ENCODE measurements at places on chromosomes 3 and 15.

DNA sequence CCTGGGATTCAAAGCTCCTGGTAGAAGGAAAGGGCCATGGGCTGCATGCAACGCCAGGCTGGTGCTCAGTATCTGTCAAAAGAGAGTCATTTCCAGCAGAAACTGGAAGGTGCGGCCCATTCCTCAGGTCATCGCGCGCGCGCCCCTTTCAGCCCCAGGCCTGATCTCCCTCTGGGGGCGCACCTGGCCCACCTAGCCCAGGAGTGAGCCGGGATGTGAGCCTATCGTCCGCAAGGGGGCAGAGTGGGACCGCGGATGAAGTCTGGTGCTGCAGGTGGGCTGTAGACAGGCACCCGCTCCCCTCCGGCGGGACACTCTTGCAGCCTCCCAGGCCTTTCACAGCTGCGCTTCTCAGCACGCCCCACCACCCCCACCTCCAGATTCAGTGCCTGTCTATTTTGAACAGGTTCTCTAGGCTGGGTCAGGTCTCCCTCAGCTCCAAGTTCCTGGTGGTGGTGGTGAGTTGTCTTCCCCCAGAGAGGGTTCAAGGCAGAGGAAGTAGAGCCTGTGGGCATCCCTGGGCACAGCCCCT, 5.8 kb upstream of the RPL29 start:
- DNase-seq, result peak; percentile 90

GRCh38 chr3:131231710-131232389, 149.7 kb upstream of the NUDT16 start:
- DNase-seq, result no peak

DNA sequence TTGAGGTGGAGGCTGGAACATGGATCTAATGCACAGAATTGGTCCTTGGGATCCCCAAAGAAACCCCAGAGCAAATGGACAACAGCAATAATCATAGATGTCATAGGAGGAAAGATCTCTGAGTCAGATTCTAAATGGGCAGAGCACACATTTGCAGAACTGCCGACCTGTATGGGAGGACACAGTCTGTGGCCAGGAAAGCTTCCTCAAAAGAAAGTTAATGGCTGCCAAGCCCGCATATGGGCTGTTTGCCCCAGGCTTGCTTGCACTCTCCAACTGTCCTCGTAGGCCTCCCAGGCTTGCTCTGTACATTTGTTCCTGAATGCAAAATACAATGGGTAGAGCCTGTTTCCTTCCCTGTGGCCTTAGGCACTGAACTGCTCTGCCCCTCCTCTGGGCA, 102.0 kb upstream of the PLXNA1 start:
- DNase-seq, result no peak

GRCh38 chr3:81216192-81216591, 545.3 kb downstream of the GBE1 start:
- no peak for DNase-seq

DNA sequence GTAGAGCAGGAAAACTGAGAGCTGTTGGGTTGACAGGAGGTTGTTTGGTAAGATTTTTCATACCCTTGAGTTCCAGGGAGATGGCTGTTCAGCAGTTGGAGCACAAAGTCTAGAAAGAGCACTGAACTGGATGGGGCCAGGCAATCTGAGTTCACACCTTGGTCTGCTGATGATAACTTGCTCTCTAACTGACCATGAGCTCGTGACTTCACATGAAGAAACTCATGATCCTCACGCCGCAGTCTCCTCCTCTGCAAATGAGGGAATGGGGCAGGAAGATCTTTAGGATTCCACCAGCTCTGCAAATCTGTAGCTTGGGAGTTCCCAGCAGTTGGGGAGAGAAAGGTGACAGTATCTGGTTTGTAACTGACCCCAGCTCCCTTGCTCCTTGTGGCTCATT, 33.7 kb downstream of the CORO2B start:
- DNase-seq, result no peak

DNA sequence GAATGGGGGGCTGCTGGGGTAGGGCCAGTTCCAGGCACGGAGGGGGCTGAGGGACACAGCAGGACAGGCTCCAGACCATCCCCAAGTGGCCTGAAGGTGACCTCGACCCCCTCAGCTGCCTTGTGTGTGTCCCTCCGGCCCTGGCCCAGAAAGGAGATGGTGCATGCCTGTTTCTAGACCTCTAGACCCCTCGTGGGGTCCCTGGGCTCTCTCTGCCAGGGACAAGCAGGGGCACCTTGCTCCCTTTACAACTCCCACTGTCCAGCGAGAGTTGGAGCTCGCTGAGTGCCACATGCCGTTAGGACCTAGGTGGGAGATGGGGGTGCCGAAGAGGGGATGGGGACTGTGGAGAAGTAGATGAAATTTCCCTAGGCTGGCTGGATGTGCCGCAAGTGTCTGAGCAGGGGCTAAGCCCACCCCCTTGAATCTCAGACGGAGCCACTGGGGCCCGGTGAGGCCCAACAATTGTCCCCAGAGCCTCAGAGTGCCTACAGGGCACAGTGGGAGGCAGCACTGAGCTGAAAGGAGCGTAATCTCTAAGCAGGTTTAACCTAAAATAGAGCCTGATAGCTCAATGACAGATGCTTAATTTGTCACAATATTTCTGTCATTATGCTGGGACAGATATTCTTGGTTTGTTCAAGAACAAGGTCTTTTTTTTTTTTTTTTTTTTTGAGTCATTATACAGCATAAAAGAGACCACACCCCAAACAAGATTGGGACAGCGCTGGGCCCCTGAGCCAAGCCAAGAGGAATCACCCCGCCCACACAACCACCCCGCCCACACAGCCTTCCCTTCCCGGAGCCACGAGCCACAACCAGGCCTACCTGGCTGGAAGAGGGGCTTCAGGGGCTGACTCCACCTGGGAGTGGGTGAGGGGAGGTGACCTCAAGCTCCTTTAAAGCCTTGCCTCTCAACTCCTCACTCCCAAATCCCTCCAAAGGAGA, 23.6 kb upstream of the KLF13 start:
- DNase-seq, result peak; percentile 35

DNA sequence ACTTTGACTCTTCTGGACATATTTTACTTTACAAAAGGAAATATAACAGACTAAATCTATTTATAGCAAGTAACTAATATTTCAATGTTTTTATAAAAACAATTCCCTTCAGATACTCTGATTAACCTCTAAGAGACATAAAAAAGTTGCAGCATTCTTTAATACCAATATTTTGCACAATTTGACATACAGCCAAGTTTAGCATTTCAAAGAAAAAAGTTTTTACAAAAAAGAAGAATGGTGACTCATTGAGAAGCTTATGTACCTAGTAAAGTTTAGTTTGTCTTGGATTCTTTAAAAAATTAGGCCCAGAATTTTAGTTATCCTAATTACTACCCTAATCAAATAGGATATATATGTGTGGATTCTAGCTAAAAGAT, 17.6 kb downstream of the DAZL start:
- no peak for DNase-seq

GRCh38 chr3:113241292-113242095, 30.1 kb downstream of the BOC start:
- no peak for DNase-seq

- no peak for DNase-seq
These were observed 81.6 kb downstream of the AKAP13 start for GRCh38 chr15:85462029-85462428.

DNA sequence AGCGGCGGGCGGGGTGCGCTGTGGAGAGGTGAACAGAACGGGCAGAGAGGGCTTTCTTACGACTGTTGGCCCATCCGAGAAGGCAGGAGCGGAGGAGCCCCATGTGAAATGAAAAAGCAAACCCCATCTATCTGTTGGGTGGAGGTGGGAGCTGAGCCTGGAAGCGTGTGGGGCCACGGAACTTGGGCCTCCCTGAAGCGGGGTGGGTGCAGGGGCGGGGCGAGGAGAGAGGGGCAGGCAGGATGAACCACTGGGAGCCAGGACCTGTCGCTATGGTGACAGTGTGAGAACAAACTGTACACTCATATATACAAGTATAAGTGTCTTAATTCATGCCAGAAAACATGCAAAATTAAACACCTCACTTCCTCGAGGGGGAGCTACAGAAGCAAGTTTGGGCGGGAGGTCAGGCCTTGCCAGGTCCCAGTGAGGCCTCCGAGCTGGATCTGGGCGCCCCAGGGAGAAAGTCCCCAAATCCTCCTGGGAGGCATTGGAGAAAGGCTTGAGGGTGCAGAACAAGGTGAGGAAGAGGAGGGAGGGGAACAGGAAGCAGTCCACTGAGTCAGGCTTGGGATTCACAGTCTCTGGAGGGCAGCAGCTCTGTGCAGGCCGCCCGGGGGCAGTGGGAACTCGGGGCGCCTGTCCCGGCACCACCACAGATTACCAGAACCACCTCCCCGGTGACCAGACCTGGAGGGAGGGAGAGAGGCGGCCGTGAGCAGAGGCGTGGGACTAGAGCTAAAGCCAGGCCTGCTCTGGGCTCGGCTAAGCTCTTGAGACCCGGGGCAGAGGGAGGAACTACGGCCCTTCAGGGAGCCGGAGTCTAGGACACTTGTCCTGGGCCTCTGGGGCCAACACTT, 34.8 kb downstream of the RBPMS2 start:
- no peak for DNase-seq

- no peak for DNase-seq
These were observed 136.0 kb upstream of the CBLB start for GRCh38 chr3:106004826-106005225.

- DNase-seq, result no peak
These were observed 5.2 kb downstream of the GPX1 start for GRCh38 chr3:49352890-49353421.

DNA sequence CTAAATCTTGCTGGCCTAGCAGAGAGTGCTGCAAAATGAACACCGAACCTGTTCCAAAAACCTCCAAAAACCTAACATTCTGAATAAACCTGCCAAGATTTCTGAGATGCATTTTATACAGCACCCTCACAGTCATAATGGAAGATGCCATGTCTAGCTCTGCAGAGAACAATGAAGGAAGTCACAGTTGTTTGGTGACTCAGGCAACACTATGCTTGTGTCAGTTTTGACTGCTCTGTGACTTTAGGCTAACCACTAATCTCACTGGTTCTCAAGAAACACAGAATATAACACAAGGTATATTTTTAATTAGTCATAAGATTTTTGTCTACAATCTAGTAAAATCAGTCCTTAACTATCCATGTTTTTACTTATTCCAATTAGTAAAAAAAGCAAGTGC, 606.6 kb downstream of the TBL1XR1 start:
- no peak for DNase-seq

GRCh38 chr3:159982442-159982974, 6.1 kb upstream of the IL12A start:
- DNase-seq, result no peak

DNA sequence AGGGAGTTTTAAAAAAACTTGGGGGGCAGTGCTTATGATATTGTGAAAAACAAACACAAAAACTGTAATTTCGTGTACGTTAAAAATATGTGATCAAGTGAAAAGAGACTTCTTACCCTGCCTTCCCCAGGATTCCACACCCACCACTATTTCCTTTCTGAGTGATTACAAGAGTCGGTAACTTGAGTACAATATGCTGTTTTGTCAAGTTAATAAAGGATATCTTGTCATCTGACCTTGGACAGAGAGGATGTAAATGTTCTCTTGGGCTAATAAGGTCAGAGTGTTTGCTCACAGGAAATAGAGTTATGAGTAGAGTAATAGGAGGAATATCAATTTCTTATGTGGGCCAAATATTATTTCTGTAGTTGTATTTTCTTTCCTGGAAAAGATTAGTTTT, 68.1 kb downstream of the NOX5 start:
- DNase-seq, result no peak

DNA sequence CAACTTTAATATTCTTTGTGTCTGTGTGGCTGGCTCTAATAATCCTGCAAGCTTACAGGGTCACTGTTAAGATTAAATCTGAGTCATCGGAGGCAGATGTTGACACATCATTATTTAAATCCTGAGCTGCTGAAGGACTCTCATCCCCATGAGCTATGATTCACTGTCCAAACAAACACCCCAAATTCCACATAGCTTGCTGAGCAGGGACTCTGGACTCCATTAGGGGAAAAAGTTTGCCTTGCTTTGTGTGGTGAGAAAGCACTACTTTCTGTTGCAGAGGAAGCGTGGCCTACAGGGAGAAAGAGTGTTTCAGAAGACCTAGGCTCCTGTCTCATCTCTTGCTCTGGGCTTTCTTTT, 213.7 kb downstream of the PDCD6IP start:
- no peak for DNase-seq

DNA sequence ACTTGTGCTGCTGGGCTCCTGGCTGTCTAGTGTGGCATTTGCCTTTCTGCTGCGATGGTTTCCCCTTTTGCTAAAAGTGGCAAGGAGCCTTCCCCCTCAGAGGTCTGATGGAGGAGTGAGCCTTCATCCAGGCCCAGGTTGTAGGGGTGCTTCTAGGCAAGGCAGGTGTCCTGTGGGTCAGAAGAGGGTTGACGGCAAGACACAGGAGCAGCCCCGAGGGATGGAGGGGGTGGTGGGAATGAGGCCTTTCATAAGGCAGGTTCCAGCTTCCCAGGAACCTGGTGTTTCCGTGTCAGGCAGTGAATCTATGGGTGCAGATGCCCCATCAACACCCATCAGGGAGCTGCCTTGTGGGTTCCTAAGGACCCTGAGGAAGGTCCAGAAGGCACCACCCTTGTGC, 63.0 kb upstream of the TAMM41 start:
- no peak for DNase-seq

- no peak for DNase-seq
These were observed 521.7 kb downstream of the MAGI1 start for GRCh38 chr3:65516998-65517397.

GRCh38 chr3:114498539-114499370, 204.9 kb downstream of the TIGIT start:
- no peak for DNase-seq

GRCh38 chr15:49145651-49146609, 9.5 kb downstream of the COPS2 start:
- DNase-seq, result peak; percentile 22
